ENCODE measurements at places on chromosomes 7 and 10. TPM values are rescaled to one million over a fixed set of nuclear protein-coding genes. Genes with fewer than 3 reads are reported as not detected.

The PON3 gene
- 3.0 TPM for total RNA-seq

The PRLHR gene
- total RNA-seq, result not detected

- no peak for DNase-seq
These were observed 27.9 kb upstream of the R3HCC1L start for GRCh38 chr10:98106531-98106930.

The PPP1R17 gene
- not detected for total RNA-seq

GRCh38 chr7:128917122-128917521, 6.6 kb upstream of the KCP start:
- no peak for DNase-seq

- no peak for DNase-seq
These were observed 31.1 kb downstream of the RBM17 start for GRCh38 chr10:6119962-6120361.

DNA sequence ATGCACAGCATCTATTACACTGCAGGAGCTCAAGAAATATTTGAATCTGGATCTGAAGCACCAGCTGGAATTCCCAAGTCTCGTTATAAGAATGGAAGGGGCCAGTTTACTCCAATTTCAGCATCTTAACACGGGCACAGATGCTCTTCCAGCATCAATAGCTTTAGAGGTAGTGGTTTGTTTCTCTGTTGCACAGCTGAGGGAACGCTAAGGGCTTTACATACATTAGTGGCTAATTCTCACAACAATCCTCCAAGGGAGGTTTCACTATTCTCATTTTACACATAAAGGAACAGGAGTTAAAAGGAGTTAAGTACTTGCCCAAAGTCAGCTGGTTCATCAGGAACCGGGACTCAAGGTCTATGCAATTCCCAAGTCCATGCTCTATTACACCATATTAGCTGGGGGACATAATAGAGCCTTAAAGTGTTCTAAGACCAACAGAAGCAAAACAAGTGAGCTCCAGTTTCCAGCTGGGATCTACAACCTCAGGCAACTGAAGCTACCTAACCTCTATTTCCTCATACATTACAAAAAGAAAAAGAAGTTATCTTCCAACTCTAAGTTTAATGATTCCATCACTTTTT, 9.9 kb downstream of the XPNPEP1 start:
- no peak for DNase-seq

GRCh38 chr7:78677391-78677790, 776.1 kb downstream of the MAGI2 start:
- DNase-seq, result no peak

- no peak for DNase-seq
These were observed 35.4 kb upstream of the FAM133B start for GRCh38 chr7:92625617-92626016.

DNA sequence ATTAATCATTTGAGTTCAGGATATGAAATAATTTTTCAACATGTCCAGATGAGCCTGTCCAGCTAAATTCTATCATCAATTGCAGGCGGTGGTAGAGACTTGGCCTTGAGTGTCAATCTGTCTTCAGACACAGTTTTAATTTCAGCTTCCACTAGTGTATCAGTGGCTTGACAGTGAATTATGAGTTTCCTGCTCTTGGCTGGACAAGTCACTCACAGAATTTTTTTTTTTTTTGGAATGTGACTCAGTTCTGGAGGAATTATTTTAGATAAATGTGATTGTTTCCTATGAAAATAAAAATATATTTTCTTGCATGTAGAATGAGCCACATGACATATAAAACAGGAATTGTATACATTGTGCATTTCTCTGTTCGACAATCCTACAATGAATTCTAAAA, 319.9 kb upstream of the AKR1E2 start:
- DNase-seq, result no peak

The TMEM229A gene
- not detected for total RNA-seq

DNA sequence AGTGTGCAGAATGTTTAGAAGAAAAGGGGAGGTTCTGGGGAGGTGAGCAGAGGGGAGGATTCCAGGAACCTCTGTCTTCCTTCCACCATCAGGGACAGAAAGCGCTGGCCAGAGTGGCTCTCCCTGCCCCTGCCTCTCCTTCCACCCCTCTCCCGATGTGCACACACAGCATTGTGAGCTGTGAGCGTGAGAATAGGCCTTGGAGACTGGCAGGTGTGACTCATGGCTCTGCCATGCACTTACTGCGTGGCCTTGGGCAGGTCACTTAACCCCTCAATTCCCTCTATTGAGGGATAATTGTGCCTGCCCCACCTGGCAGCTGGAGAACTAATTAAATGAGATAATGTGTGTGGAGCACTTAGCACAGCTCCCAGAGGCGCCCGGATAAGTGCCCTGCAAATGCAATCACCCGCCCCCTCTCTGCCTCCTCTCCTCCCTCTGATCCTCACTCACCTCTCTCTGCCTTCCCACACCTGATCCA, 115.4 kb downstream of the ZMIZ1 start:
- DNase-seq, result peak; percentile 70

The ACTL6B gene
- 0.52 TPM for total RNA-seq

DNA sequence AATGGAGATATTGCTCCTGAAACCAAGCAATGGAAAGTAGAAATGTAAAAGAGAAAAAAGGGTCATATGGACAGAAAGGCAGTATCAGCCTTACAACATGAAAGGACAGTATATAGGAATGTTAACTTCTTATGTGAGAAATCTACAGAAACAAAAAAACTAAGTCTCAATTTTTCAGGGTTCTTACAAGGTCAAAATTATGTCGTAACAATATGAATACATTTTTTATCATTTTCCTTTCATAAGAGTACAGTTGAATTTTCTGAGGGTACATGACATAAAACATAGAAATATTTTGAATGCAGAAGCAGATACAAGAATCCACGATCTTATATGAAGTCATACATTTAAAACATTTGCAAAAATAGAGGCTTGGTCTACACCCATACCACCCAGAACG, 10.7 kb downstream of the DNA2 start:
- no peak for DNase-seq

GRCh38 chr10:128122931-128123330, 3.3 kb downstream of the MKI67 start:
- DNase-seq, result no peak

DNA sequence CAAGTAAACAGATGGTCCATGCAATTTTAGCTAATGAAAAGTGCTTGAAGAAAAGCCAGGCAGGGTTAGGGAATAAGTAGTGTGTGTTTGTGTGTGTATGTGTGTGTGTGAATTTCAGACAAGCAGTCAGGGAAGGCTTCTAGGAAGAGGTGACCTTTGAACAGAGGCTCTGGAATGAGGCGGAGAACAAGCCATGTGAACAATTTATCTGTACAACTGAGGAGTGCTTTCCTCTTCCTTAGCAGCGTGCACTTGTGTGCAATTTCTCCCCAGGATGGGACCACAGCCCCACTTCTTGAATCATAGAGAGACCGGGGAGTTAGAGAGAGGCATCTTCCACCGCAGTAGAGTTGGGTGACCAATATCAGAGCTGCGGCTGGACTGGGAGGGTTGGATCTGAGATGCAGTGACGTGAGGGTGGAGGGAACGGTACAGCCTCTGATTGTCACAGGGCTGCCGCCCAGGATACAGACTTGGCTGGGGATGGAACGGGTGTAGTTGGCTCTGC, 69.2 kb upstream of the FAM171A1 start:
- no peak for DNase-seq

- DNase-seq, result no peak
These were observed 690.3 kb upstream of the FOXK1 start for GRCh38 chr7:3991731-3992231.

GRCh38 chr10:78025685-78026364, 3.5 kb downstream of the POLR3A start:
- DNase-seq, result no peak

- no peak for DNase-seq
These were observed 80.5 kb downstream of the RTKN2 start for GRCh38 chr10:62188021-62188616.

The TEX47 gene
- not detected for total RNA-seq

The WEE2 gene
- total RNA-seq, result not detected

The TAC1 gene
- total RNA-seq, result not detected

The SGCE gene
- total RNA-seq, result 48.1 TPM

The ZKSCAN1 gene
- total RNA-seq, result 40.2 TPM

- DNase-seq, result no peak
These were observed 147.4 kb downstream of the CYP26A1 start for GRCh38 chr10:93221171-93221496.

The OR2A7 gene
- 4.9 TPM for total RNA-seq

The IFIT3 gene
- 2.3 TPM for total RNA-seq

The DLX6 gene
- not detected for total RNA-seq

The DRGX gene
- total RNA-seq, result not detected

GRCh38 chr10:110876000-110876399, 4.3 kb downstream of the PDCD4 start:
- DNase-seq, result no peak

- DNase-seq, result no peak
These were observed 83.4 kb downstream of the DOCK4 start for GRCh38 chr7:112122798-112123197.

The ITIH5 gene
- 8.6 TPM for total RNA-seq

DNA sequence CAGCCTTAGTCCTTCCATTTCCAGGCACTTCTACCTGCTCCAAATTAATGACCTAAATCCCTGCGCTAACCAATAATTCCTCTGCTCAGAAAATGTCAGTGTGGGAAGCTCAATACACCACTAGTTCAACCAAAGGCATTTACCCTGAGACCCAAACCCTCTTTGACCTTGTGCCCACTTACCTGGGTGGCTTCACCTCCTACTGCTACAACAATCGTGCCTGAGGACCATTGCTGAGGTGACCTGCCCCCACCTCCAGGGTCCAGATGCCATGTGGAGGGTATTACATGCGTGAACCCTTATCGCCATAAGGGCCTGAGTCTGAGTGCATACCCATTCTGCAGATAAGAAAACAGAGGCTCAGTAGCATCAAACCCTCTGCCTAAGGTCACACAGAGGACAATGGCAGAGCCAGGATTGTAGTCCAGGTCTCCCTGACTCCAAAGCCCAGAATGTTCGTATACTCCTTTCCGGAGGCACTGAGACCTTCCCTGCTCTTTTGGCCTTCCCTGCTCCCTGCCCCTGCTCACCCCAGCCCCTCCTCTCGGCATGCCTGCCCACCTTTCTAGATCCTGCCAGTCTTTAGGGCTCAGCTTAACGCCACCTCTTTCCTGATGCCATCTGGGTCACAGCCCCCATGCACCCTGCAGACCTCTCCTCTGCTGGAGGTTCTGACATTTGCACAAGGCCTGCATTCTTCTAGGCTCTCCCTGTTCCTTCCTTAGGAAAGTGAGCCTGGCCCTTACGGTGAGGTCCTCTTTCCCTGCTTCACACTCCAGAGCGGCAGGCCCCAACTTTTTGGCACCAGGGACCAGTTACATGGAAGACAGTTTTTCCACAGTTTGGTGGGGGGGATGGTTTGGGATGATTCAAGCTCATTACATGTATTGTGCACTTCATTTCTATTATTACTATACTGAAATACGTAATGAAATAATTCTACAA, 94.9 kb downstream of the CHST15 start:
- no peak for DNase-seq

DNA sequence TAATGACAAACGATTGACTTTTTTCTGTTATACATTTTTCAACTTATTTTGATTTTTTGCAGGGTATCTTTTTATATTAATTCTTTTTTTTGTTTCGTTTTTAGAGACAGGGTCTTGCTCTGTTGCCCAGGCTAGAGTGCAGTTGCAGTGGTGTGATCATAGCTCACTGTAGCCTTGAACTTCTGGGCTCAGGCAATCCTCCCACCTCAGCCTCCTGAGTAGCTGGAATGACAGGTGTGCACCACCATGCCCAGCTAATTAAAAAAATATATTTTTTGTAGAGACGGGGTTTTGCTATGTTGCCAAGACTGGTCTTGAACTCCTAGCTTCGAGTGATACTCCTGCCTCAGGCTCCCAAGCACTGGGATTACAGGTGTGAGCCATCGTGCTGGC, 601.3 kb downstream of the PARD3 start:
- no peak for DNase-seq

The NPFFR1 gene
- total RNA-seq, result not detected

- DNase-seq, result no peak
These were observed 298.3 kb downstream of the GALNT17 start for GRCh38 chr7:71430246-71430645.

The SUN3 gene
- not detected for total RNA-seq

DNA sequence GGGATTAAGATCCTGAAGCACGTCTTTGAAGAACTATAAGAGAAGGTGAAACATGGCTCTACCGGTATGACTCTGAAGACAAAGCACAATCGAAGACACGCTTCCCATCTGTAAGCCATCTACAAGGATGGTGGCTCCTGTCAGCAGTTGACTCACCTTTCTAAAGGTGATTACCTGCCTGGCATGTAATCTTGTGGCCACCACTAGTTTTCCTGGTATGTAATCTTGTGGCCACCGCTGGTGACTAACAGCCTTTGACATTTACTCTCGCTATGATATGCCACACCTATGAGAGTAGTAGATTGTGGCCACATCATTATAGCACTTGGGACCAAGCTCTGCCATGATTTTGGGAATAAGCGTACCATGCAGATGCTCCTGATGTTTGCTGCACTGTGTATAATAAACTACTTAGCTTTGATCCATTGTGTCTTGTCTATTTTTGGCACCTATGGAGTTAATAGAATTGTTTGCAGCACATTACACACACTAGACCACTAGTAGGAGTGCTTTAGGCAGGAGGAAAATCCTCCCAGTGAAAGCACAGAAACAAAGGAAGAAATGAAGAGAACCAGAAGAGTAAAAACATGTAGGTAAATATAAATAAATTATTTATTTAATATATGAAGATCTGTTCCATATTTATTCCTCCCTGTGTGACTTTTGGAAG, 59.8 kb downstream of the VAX1 start:
- no peak for DNase-seq

DNA sequence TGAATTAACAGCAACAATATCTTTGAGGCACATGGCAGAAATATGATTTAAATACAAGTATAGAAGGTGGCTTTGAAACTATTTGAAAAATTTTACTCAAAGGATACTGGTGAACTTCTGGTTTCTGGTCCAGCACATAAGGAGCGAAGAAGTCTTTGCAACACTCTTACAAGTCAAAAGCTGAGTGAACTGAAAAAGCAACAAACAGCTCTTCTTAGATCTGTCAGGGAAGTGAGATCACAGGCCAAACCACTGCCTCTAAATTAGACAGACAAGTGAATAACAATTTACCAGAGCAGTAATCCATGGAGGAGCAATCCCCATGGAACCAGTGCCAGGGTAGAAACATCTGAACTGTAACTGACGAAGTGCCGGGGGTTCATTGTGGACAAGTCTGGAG, 9.6 kb upstream of the VWC2 start:
- no peak for DNase-seq

DNA sequence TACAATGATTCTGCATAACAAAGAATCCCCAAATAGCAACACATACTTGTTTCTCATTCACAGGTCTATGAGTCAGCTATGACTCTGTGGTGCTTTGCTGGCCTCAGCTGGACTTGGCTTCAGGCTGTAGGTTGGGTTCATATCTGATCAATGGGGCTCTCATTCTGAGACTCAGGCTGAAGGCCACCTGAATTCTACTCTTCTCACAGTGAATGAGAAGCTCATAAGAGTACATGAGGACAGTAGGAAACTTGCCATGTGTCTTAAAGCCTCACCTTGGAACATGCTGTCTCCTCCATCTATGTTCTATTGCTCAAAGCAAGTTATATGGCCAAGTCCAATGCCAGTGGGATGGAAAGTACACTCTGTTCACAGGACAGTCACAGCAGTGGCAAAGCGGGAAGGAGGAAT, 292.9 kb downstream of the BMPER start:
- DNase-seq, result no peak

All from body of pancreas (tissue), 4 donors.